ENCODE measurements at places on chromosomes 6 and 20. TPM values are rescaled to one million over a fixed set of nuclear protein-coding genes. Genes with fewer than 3 reads are reported as not detected.
A peak's percentile ranks its signal among the peaks of the same experiment; 100 is the strongest.

- no peaks in the 10 kb centered on the region for H3K4me1 ChIP-seq
- no peaks in the 10 kb centered on the region for H3K27me3 ChIP-seq
- H3K27ac ChIP-seq = no peak overlapping the region
- peak; percentile 76 for DNase-seq
Observed at GRCh38 chr6:1749041-1749440, 139.3 kb downstream of the FOXC1 start.

- DNase-seq = no peak
- H3K4me1 ChIP-seq = no peaks in the 10 kb centered on the region
- no peak overlapping the region for H3K27ac ChIP-seq
- H3K4me3 ChIP-seq = no peak overlapping the region
- H3K36me3 ChIP-seq = no peaks in the 10 kb centered on the region
- no peaks in the 10 kb centered on the region for H3K27me3 ChIP-seq
Observed at GRCh38 chr20:43331906-43332305, 125.8 kb upstream of the SRSF6 start.

DNA sequence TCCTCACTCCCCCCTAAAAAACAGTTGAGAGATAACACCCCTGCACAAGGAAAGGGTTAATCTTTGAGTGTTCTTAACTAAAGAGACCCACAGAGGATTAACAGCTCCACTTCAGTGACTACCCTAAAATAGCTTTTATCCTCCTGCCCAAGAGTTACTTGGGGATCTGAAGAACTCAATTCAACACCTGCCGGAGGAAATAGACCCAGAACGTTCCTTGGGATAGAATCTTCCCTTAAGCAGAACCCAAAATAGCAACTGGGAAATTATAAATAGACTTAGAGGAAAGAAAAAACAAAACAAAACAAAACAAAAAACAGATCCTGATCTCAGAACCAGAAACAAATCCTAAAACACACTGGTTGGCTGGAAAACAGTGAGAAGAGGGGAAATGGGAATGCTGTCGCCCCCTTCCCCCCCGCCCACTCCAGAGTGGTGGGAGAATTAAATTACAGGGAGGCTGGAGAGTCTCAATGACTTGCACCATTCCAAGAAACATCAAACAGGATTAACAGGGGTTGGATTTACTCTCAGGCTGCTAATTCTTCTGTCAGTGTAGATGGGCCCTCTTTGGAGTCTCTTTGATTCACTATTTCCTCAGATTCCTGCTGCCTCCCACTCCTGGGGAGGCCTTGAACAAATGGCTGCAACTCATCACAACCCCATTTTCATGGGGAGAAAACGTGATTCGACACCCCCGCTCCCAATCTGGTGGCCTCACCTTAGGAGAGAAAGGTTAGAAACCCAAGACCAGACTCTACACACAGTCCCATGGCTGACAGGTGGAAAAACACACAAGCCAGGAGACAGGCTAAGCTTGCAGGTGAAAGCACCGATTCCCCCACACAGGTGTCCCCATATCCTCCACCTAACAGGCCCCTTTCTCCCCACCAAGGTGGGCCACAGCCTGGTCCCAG is 1.4 kb downstream of the PLAGL2 start:
- DNase-seq = no peak
- peaks cover 8% of the 10 kb centered on the region for H3K4me1 ChIP-seq
- no peaks in the 10 kb centered on the region for H3K27me3 ChIP-seq
- H3K27ac ChIP-seq = peak overlapping the region; percentile 83
- H3K4me3 ChIP-seq = peak overlapping the region; percentile 95
- H3K36me3 ChIP-seq = peaks cover 7% of the 10 kb centered on the region

GRCh38 chr6:151440498-151440897 is 11.4 kb downstream of the RMND1 start:
- no peaks in the 10 kb centered on the region for H3K27me3 ChIP-seq
- DNase-seq = no peak
- peaks cover 26% of the 10 kb centered on the region for H3K36me3 ChIP-seq
- H3K4me3 ChIP-seq = no peak overlapping the region
- peaks cover 4% of the 10 kb centered on the region for H3K4me1 ChIP-seq

DNA sequence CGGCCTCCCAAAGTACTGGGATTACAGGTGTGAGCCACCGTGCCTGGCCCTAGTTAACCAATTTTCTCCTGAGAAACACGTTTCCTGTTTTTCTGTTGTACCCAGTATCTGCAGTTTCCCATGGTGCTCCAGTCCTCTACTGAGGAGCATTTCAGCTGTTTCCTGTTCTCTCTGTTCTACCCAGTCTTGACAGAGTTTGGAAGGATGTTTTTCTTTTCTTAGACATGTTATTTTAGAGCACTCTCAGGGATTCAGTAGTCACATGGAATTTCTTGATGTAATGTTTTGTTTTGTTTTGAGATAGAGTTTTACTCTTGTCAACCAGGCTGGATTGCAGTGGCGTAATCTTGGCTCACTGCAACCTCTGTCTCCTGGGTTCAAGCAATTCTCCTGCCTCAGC is 129.8 kb upstream of the TIAM2 start:
- no peaks in the 10 kb centered on the region for H3K4me1 ChIP-seq
- no peaks in the 10 kb centered on the region for H3K27me3 ChIP-seq
- no peaks in the 10 kb centered on the region for H3K36me3 ChIP-seq
- no peak overlapping the region for H3K4me3 ChIP-seq

The IYD gene
- polyA plus RNA-seq = 5.9 TPM

GRCh38 chr6:169251822-169252504 is 1.7 kb downstream of the THBS2 start:
- H3K4me3 ChIP-seq = no peak overlapping the region
- H3K27ac ChIP-seq = no peak overlapping the region
- no peaks in the 10 kb centered on the region for H3K36me3 ChIP-seq
- no peak for DNase-seq
- no peaks in the 10 kb centered on the region for H3K4me1 ChIP-seq

DNA sequence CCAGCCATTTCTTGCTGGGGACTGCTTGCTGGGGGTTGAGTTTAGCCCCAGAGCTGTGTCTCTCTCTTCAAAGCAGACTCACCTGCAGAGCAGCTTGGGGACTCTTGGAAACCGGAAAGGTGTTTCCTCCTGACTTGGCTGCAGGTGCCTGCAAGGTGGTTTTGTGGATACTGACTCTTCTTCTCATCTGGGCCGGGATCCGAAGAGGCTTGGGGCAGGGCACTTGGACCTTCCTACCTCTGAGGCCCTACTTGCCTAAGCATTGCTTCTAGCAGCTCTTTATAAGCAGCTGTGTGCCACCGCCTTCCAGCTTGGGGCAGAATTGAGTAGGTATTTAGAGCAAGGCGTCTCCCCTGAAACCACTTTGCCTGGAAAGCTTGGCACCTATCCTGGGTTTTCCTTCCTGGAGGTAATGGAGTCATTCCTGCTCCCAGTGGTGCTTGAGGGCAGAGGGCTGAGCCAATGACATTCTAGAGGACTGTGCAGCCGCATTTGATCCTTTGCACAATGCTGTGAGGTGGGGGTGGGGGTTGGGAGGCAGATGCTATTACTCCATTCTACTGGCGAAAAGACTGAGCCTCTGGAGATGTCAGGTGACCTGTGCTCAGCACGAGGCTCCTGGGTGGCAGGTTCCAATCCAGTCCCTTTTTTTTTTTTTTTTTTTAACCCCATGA is 3.4 kb upstream of the CTSZ start:
- no peaks in the 10 kb centered on the region for H3K36me3 ChIP-seq
- peaks cover 2% of the 10 kb centered on the region for H3K4me1 ChIP-seq
- H3K4me3 ChIP-seq = no peak overlapping the region
- no peak overlapping the region for H3K27ac ChIP-seq
- no peaks in the 10 kb centered on the region for H3K27me3 ChIP-seq
- no peak for DNase-seq

DNA sequence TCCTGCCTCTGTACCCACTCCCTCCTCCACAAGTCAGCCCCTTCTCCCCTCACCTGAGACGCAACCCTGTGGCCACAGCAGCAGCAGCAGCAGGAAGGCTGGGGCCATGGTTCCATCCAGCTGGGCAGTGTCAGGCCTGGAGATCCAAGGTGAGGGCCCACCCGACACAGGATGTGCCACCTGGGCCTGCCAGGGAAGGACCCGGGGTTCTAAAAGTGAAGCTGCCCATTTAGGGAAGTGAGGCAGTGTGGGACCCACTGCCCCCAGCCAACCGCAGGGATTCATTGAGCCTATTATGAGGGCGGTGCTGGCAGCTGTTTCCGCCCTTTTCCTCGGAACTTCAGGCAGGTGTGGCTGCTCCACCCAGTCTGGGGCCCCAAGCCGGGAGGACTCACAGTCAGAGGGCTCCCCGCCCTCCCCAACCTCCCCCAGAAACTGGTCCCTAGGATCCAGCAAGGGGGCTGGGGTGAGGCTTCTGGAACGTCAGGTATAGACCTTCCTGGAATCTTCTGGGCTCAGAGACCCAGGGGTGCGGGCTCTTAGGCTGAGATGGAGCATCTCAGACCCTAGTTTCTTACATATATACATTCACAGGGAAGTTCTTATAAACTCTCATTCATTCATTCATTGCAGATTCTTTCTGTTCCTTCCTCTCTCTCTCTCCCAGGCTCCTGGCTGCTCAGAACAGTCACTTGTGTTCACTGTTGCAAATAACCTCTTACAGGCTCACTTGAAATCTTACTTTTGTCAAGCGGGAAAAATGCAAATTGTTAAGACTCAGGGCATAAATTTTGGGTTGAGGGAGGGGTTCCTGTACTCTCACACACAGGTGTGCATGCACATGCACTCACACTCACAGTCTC is at the start of gene TREML2:
Gene TREML2, minus strand, starts transcription at position 249 of the 863 bp plus-strand sequence. Its CDS starts 141 bp downstream, at position 108.
- no peaks in the 10 kb centered on the region for H3K27me3 ChIP-seq
- H3K4me3 ChIP-seq = no peak within 1 kb of the TSS
- peaks cover 2% of the 10 kb centered on the region for H3K4me1 ChIP-seq
- H3K27ac ChIP-seq = no peak within 1 kb of the TSS
- H3K36me3 ChIP-seq = no peaks in the 10 kb centered on the region

DNA sequence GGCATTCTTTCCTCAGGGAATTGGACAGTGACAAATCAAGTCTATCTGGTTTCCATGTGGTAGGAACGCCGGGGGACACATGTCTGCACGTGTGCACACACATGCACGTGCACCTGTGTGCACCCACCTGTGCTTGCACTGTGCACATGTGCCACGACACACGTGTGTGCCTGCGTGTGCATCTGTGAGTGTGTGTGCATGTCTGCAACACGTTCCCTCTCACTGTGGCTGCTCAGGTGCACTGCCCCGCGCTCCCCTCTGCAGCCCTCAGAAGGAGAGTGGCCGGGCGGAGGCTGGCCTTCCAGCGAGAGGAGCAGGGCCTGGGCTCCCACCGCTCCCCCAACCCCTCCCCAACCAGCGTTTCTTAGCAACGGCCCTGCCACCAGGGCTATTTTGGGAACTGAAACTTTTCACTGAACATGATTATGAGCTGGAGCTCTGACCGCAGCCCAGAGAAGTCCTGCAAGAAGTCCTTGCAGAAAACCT is 147.8 kb downstream of the PHACTR3 start:
- H3K27ac ChIP-seq = no peak overlapping the region
- no peak for DNase-seq
- H3K4me3 ChIP-seq = no peak overlapping the region
- H3K36me3 ChIP-seq = no peaks in the 10 kb centered on the region
- no peaks in the 10 kb centered on the region for H3K27me3 ChIP-seq

GRCh38 chr6:135266675-135267074 is 85.6 kb downstream of the MYB start:
- H3K36me3 ChIP-seq = no peaks in the 10 kb centered on the region
- DNase-seq = no peak
- no peaks in the 10 kb centered on the region for H3K27me3 ChIP-seq
- H3K27ac ChIP-seq = no peak overlapping the region
- H3K4me1 ChIP-seq = peaks cover 50% of the 10 kb centered on the region

DNA sequence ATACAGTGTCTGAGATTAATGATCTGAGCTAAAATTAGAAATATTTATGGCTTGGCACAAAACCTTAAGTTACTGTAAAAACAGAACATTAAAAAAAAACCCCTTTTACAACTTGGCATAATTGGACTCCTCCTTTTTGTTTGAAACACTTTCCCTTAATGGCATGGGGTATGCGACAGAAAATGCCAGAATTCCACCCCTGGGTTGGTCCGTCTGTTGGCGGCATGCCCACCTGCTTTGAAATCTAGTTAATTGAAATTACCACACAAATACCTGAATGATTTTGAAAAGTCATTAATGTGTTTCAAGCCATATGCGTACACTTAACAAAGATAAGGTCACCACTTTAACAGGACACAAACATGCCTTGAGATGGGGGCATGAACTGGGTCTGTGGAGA is 175.1 kb upstream of the FOXQ1 start:
- no peaks in the 10 kb centered on the region for H3K36me3 ChIP-seq
- H3K27ac ChIP-seq = no peak overlapping the region
- no peak overlapping the region for H3K4me3 ChIP-seq
- no peaks in the 10 kb centered on the region for H3K27me3 ChIP-seq

- H3K27me3 ChIP-seq = no peaks in the 10 kb centered on the region
- H3K4me1 ChIP-seq = no peaks in the 10 kb centered on the region
- H3K27ac ChIP-seq = no peak overlapping the region
- H3K4me3 ChIP-seq = no peak overlapping the region
- no peaks in the 10 kb centered on the region for H3K36me3 ChIP-seq
Observed at GRCh38 chr6:15213838-15214400, 31.9 kb upstream of the JARID2 start.
